ENCODE measurements at places on chromosomes 6 and 20.

DNA sequence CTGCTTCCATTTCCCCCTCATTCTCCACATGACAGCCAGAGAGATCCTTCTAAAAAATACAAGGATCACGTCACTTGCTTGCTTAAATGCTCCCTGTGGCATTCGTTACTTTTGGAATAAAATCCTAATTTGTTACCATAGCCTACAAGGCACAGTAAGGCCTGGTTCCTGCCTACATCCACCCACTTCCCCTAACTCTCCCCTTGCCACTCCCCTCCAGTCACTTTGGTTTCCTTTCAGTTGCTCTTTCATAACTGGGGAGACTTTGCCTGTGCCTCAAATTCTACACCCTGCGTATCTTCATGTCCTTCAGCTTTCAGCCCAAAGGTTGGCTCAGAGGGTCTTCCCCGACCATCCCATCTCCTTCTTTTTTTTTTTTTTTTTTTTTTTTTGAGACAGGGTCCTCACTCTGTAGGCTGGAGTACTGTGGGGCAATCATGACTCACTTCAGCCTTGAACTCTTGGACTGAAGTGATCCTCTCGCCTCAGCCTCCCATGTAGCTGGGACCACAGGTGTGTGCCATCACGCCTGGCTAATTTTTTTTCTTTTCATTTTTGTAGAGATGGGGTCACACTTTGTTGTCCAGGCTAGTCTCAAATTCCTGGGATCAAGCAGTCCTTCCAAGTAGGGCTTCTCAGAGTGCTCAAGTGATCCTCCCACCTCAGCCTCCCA is 12.5 kb downstream of the ID1 start:
- peak; percentile 74 for DNase-seq

GRCh38 chr20:914727-915498 is 1.2 kb downstream of the ANGPT4 start:
- DNase-seq: peak; percentile 62

GRCh38 chr6:131163886-131164285 is 28.6 kb downstream of the AKAP7 start:
- no peak for DNase-seq

- no peak for DNase-seq
These were observed 73.9 kb downstream of the BACH2 start for GRCh38 chr6:90222724-90223198.

GRCh38 chr6:19976411-19977129 is 139.4 kb downstream of the ID4 start:
- no peak for DNase-seq

DNA sequence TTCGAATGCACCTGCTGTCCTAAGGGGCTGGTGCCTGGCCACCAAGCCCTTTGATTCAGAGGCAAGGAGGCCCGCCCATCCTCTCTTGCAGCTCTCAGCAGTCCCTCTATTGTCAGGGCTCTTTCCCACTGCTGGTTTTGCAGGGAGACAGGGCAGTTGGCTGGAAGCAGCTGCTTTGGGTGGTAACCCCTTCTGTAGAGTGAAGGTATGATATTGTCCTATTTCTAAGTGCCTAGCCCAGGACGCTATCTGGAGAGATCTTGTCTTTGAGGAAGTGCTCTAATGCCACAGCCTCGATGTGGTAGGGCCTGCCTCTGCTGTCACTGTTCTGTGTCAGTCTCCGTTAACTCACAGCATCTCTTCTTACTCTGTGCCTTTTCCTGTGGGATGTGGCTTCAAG is 5.6 kb downstream of the PLCG1 start:
- peak; percentile 33 for DNase-seq

DNA sequence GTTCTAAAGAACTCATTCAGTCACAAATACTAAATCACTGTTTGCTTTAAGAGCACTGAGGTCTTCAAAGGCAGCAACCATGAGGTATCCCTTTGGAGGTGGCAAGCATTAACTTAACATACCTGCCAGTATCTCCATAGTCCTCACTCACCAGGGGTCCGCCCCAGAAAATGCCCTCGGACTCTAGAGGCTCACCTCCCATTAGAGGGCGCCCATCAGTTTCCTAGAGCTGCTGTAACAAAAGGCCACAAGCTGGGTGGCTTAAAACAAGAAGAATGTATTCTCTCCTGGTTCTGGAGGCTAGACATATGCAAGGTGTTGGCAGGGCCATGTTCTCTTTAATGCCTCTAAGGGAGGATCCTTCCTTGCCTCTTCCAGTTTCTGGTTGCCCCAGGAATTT is 12.0 kb upstream of the RNGTT start:
- no peak for DNase-seq

GRCh38 chr6:100152201-100152600 is 158.2 kb upstream of the MCHR2 start:
- DNase-seq: no peak

- DNase-seq: no peak
These were observed 76.8 kb downstream of the ERMARD start for GRCh38 chr6:169828176-169828575.

DNA sequence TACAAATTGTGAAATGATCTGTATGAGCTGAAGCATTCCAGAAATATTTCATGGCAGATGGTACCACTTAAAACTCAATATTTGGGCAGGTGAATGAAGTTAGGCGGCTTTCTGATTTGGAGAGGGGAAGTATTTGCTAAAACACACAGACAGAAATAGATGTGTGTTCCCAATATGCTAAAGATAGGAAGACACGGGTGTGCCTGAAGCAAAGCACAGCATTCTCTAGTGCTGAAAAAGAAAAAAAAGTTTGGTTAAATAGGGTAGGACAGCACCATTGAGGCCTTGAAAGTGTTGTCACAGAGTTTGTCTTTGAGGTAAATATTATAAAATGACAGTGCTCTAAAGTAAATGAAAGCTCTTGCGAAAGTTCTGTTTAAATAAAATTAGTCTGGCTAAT is 252.2 kb upstream of the HSF2 start:
- DNase-seq: no peak

Data from suppressor macrophage (primary cell).